GM23338 (cell line): ENCODE measurements at places on chromosomes 2 and 18. TPM values are rescaled to one million over a fixed set of nuclear protein-coding genes. Genes with fewer than 3 reads are reported as not detected.

The GPR45 gene
- total RNA-seq = 0.21 and 0.23 TPM in 2 replicates

The OSBPL1A gene
- 64.8 and 71.4 TPM in 2 replicates for total RNA-seq

DNA sequence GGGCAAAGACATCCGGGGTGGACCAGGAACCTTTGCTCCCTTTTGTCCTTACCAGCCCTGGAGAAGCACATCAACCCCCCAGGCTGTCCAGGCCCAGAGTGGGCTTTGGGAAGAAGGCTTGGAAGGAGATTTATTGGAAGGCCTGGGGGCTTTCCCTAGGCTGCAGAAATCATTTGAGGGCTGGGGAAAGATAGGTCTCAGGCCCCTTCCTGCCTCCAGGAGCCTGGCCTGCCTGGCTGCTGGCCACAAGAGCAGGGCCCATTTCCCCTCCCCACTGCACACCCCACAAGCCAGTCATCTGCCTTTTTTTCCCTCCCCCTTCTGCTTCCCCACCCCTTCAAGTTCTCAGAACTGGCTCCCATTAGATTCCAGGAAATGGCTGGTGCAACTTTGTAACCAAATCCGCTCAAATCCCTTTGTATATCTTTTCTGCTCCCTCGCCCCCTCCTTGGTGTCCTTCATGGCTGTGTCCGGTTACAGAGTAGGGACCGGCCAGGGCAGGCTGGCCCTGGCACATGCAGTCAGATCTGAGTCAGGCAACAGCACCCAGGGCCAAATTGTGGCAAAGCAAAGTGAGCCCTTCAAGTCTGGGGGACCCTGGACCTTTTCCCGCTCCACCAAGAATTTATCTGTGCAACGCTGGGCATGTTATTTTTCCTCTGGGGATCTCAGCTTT lies 20.8 kb upstream of the TNP1 start:
- no peak for DNase-seq

- no peak for DNase-seq
Observed at GRCh38 chr2:55102056-55102812, 52.0 kb upstream of the RTN4 start.

GRCh38 chr2:170818036-170818751 lies 1.5 kb downstream of the GAD1 start:
- peak; percentile 66 for DNase-seq

- no peak for DNase-seq
Observed at GRCh38 chr2:156349161-156349560, 16.6 kb upstream of the NR4A2 start.
